Inflammatory macrophage treated with lipopolysaccharide for 1 hour (primary cell): ENCODE measurements at places on chromosomes 3 and 15.

- no peak for DNase-seq
These were observed 1501.6 kb downstream of the OTOL1 start for GRCh38 chr3:162998205-162998604.

DNA sequence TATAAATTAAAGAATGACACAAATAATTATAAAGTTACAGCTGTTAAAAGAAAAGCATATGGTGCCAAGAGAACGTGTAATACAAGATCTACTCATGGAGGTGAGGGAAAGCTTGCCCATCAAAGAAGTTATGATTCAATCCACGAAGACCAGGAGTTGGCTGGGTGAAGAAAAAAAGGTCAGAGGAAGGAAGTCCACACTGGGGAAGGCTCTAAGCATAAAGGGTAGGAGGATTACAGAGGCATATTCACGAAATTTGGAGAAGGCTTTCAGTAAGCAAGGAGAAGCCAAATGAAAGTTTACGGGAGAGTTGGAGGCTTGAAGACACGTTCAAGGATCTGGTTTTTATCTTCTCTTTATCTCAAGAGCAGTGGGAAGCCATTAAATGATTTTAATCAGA lies 1.8 kb upstream of the TGFBR2 start:
- peak; percentile 78 for DNase-seq

DNA sequence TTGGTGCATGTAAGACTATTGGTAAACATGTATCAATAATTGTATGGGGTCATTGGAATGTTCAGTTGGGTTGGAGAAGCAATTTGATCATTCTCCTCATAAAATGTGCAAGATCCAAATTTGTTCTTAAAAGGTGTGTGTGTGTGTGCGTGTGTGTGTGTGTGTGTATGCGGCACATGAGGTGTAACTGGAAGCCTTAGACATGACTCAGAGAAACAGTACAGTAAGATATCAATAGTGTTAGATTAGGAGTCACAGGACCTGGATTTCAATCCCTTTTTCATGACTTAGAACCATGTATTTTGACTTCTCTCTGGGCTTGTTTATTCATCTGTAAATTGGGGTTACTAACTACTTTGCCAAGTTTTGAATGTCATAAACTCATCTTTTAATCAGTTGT lies 38.3 kb downstream of the RSRC1 start:
- no peak for DNase-seq

DNA sequence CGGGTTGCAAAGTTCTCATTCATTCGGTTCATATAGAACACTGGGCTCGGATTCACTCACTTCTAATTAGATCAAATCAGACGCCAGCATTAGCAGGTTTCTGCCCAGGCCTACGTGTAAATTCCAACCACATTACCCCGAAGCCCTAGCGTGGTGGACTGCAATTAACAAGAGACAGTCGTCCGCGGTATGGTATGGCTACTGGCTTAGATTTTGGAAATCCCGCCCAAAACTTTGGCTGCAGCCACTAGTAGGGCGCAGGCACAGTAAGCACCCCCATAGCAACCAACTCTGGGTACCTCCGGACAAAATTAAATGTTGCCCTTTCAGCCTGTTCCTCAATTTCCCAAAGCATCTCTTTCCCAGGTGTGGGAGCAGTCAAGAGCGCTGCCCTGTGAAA lies 771 bp downstream of the RARRES1 start:
- no peak for DNase-seq

DNA sequence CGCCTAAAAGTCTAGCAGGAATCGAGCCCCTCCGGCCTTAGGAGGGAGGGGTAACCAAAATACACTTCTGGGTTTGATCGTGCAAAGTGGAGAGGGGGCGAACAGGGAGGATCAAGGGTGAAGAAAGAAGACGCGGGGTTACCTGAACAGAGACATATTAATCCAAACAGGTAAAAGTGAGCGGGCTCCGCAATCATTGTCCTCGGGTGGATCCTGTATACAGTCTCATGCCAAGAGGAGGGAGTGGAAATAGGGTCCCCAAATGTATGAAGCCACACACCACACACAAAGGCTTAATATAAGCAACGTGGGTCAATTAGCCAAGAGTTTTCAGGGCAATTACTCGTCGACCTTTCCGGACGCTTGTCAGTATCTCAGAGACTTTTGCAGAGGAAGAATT lies 749.5 kb downstream of the ROBO1 start:
- no peak for DNase-seq
